ENCODE measurements at places on chromosomes 12 and 14.

DNA sequence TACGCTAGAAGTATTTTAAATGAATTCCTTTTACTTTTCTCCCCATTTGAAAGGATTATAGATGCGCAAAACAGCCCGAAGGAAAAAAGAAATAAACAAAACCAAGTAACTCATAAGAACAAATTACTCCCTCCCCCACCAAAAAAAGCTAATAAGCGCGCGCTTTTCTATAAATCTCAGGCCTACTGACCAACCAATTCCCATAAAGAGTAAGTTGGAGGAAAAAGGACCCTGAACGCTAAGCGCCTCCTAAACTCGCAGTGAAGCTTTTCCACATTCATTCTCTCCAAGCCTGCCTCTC is 588 bp downstream of the MBIP start:
- DNase-seq: no peak

GRCh38 chr14:89088530-89088929 is 264.1 kb downstream of the TTC8 start:
- no peak for DNase-seq

DNA sequence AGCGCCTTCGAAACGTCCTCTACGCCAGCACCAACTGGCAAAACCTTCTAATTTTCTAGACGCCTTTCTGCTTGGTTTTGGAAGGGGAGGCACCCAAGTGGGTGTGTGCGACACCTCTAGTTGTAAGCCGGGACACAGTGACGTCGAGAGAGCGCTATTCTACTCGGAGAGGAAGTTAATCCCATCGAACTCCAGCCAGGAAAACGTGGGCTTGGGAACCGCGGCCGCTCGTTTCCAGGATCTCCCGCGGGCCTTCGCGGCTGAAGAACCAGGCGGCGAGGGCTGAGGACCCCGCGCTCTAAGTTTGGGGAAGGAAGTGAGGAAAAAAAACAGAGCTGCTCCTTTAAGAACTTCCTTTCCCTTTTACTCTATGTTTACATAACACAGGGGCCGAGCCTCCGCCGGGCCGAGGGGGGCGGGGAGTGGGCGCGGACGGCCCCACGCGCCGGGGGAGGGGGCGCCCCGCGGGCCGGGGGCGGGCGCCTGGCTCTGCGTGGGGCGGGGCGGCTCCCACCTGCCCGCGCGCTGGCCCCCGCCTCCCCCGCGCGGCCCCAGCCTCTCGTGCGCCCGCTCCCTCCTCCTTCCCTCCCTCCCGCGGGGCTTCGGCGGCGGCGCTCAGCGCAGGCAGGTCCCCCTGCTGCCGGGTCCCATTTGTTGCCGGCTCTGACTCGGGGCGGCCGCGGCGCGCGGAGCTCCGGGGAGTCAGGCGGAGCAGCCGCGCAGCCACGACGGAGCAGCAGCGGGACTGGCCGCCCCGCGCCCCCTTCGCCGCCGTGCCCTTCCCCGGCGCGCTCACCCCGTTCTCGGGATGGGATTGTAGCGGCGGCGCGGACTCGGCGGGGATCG is at the start of gene PELI2:
Gene PELI2 (plus strand): TSS at position 647 of the 846 bp plus-strand sequence. CDS start 250 bp downstream, outside the sequence.
- DNase-seq: peak; percentile 77

DNA sequence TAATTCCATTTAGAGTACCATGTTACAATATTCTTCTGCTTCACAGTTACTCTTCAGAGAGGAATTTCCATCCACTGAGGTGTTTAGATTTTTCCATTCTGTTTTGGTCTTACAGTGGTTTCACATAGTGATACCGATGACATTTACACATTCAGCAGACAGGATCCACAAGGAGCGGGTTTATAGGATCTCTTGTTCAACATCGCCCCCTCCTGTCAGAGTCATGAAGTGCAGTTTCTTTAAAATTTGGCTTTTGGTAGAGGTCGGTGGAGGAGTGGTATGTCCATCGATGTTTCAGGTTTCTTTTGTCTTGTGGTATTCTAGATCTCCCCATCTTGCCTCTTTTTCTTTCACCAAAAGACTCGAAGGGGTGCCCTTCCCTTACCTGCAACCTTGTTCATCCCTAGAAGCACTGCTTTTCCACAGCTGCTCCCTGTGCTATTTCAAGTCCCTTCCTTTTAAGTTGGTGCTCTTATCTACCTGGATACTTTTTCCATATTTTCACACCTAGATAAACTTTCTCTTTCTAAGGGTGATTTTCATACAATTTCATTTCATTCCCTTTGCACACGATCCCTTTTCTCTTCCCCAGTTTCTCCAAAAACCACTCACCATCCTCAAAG is 181.3 kb downstream of the ITPR2 start:
- peak; percentile 80 for DNase-seq

DNA sequence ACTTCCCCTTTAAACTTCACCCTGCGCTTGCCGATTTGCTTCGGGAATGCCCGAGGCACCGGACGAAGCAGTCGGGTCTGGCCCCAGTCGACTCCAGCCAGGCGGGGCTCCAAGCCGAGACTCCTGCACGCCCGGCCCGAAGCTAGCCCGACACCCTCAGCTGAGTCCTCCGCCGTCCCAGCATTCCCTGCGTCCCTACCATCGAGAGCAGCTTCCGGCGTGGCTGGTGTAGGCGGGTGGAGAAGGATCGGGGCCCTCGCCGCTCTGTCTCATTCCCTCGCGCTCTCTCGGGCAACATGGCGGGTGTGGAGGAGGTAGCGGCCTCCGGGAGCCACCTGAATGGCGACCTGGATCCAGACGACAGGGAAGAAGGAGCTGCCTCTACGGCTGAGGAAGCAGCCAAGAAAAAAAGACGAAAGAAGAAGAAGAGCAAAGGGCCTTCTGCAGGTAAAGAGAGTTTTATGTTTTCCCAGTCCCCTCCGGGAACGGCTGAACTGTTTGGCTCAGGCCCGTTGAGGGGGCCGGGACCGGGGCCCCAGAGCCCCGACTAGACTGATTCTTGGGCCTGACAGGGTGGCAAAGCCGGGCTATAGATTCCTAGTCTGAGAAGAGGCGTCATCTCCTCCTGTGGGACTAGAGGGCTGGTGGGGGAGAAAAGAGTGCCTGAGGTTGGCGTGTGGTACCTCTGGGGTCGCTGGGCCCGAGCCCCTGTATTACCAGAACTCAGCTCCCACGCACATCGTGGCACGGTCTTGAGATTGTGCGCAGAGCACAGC is at the start of gene METAP2:
Gene METAP2 (plus strand): TSS at position 269 of the 776 bp plus-strand sequence. CDS start 28 bp downstream, at position 297.
- DNase-seq: peak; percentile 97
